ENCODE measurements at places on chromosomes 4 and X.

DNA sequence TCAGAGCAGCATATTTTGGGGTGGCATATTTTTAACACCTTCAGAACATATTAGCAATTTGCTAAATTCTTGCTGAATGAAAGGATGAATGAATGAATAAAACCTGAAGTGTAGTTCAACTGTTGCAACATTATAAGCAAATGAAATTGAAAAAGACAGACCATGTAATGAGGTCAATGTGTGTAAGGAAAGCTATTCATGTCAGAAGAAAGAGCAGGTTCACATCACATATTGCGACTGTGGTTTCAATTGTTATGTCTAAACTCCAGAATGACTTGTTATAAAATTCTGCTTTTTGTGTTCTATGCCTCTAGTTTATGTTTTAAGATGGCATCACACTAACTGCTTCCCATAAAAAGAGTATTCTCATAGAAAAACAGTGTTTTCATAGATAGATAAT is 32.9 kb upstream of the DSPP start:
- peaks cover 2% of the 10 kb centered on the region for H3K27me3 ChIP-seq
- no peak overlapping the region for H3K27ac ChIP-seq
- H3K4me3 ChIP-seq, result no peak overlapping the region
- H3K4me1 ChIP-seq, result no peaks in the 10 kb centered on the region
- DNase-seq, result no peak

DNA sequence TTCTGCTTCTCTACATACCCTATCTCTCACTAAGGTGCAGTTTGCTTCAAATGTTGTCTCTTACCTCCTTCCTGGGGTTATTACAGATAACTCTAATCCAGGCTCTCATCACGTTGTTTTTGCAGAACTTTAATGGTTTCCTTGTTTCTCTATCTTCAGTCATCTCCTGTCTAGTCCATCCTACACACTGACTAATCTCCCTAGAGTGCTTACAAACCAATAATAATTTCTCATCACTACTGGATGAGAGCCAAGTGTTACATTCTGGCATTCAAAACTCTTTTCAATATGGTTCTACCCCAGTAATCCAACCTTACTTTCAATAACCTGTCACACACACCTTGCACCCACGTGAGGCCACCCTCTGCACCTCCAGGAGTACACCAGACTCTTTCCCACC is 86.1 kb downstream of the SYNPO2 start:
- no peak for DNase-seq
- no peaks in the 10 kb centered on the region for H3K36me3 ChIP-seq
- no peaks in the 10 kb centered on the region for H3K27me3 ChIP-seq

DNA sequence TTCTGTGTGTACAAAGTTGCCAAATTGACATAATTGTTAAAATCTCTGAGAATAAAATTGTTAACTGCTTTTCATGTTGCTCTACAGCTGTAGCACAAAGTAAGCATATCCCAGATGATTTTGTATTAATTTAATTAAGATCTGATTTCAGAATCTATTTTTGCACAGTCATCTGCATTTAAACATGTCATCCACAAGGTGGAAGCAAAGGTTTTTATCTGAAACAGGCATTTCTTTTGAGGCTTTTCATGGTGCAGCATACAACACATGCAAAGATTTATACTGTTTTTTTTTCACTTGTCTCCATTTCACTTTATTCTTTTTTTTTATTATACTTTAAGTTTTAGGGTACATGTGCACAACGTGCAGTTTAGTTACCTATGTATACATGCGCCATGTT is 51.2 kb downstream of the GC start:
- peaks cover 5% of the 10 kb centered on the region for H3K27me3 ChIP-seq
- no peak overlapping the region for H3K27ac ChIP-seq
- no peak for DNase-seq

- H3K4me1 ChIP-seq, result no peaks in the 10 kb centered on the region
- no peak overlapping the region for H3K4me3 ChIP-seq
- no peak overlapping the region for H3K27ac ChIP-seq
- no peaks in the 10 kb centered on the region for H3K36me3 ChIP-seq
Measured at GRCh38 chr4:166308647-166309046, 435.6 kb downstream of the TLL1 start.

- H3K36me3 ChIP-seq, result no peaks in the 10 kb centered on the region
- peaks cover 41% of the 10 kb centered on the region for H3K4me1 ChIP-seq
- peaks cover 2% of the 10 kb centered on the region for H3K27me3 ChIP-seq
- DNase-seq, result no peak
Measured at GRCh38 chr4:26132858-26133257, 188.0 kb upstream of the RBPJ start.

GRCh38 chr4:28490669-28491068 is 1630.0 kb downstream of the STIM2 start:
- H3K36me3 ChIP-seq, result no peaks in the 10 kb centered on the region
- no peaks in the 10 kb centered on the region for H3K4me1 ChIP-seq
- no peak for DNase-seq
- H3K27me3 ChIP-seq, result no peaks in the 10 kb centered on the region
- no peak overlapping the region for H3K4me3 ChIP-seq
- H3K27ac ChIP-seq, result no peak overlapping the region

DNA sequence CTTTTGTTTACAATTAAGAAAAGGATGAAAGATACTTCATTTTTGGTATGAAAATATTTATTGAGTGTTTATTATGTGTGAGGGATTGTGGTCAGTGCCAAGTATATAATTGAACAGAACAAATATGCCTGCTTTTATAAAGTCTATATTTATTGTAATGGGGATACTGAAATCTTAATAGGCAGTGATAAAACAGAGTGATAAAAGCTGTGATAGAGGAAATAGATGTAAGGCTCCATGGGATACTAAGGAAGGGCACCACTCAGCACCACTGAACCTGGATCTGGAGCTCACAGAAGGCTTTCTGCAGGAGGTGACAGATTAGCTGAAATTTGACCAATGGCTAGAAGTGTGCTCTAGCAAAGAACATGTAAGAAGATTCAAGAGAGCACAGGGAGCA is 263.5 kb downstream of the C4orf33 start:
- H3K27ac ChIP-seq, result no peak overlapping the region
- no peak overlapping the region for H3K4me3 ChIP-seq

DNA sequence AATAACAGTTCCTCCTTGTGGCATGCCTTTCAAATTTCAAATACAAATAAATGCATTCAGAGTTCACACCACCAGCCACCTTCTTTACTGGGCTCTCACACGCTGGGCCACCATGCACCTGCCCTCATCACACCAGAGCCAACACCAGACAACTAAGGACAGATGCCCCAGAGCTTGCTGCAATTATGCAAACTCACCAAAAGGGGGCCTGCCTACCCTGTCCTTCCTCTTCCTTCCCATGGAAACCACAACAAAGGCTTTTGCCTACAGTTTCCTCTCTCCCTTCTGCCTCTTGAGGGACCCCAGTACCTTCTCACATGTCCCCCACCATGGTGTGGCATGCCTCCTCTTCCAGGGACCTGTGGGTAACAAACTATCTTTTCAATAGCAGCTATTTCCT is 1333.9 kb upstream of the TENM3 start:
- no peaks in the 10 kb centered on the region for H3K4me1 ChIP-seq
- H3K4me3 ChIP-seq, result no peak overlapping the region
- H3K27me3 ChIP-seq, result no peaks in the 10 kb centered on the region
- no peak for DNase-seq
- no peaks in the 10 kb centered on the region for H3K36me3 ChIP-seq

GRCh38 chr4:33864290-33864859 is 2379.9 kb downstream of the ARAP2 start:
- no peak overlapping the region for H3K27ac ChIP-seq
- no peaks in the 10 kb centered on the region for H3K27me3 ChIP-seq
- H3K4me3 ChIP-seq, result no peak overlapping the region
- H3K36me3 ChIP-seq, result no peaks in the 10 kb centered on the region

GRCh38 chrX:30887721-30888120 is 1.3 kb downstream of the TAB3 start:
- DNase-seq, result peak; percentile 82
- H3K4me1 ChIP-seq, result peaks cover 46% of the 10 kb centered on the region
- peak overlapping the region; percentile 78 for H3K4me3 ChIP-seq
- peaks cover 5% of the 10 kb centered on the region for H3K36me3 ChIP-seq
- H3K27me3 ChIP-seq, result no peaks in the 10 kb centered on the region

DNA sequence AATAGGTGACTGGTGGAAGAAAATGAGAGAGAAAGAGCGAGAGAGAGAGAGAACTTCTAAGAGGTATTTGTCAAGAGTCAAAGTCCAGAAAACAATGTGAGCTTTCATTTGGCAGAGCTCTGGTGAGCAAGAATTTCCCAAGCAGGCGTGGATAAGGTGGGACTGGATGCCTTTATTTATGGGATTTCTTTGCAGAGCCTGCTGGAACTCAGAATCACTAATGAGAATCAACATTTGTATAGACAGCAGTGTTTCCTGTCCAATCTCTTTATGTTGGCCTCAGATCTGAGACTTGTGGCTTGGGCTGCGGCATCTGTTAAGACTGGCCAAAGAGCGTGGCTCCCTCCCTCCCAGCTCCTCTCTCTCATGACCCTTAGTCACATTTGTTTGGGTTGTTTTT is 67.9 kb upstream of the TBL1X start:
- no peaks in the 10 kb centered on the region for H3K4me1 ChIP-seq
- no peak overlapping the region for H3K27ac ChIP-seq
- H3K36me3 ChIP-seq, result no peaks in the 10 kb centered on the region
- no peak overlapping the region for H3K4me3 ChIP-seq

DNA sequence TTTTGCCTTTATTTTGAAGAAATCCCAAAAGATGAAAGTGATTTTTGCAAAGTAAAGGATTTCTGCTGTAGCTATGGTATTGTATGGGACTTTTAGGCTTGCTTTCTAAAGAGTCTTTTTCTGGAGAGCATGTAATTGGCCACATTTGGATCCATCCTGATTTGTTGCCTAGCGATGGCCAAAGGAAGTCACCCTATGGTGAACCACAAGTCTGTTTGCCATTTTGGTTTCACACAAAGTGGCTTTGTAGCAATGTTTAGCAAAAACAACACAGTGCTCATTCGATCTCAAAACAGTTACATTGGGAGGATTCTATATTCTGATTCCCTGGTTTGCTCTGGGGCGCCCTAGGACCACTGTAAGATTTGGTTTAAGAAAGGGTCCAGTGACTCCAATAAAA is 44.1 kb upstream of the INTS6L start:
- peaks cover 2% of the 10 kb centered on the region for H3K4me1 ChIP-seq
- H3K36me3 ChIP-seq, result no peaks in the 10 kb centered on the region
- H3K27ac ChIP-seq, result no peak overlapping the region
- H3K4me3 ChIP-seq, result no peak overlapping the region
- DNase-seq, result no peak

GRCh38 chr4:71217688-71218087 is 121.1 kb upstream of the SLC4A4 start:
- H3K27me3 ChIP-seq, result peaks cover 2% of the 10 kb centered on the region
- DNase-seq, result no peak
- no peak overlapping the region for H3K27ac ChIP-seq
- no peaks in the 10 kb centered on the region for H3K36me3 ChIP-seq
- no peak overlapping the region for H3K4me3 ChIP-seq

GRCh38 chrX:43188296-43188695 is 410.3 kb upstream of the PPP1R2C start:
- no peak overlapping the region for H3K4me3 ChIP-seq
- H3K4me1 ChIP-seq, result peaks cover 2% of the 10 kb centered on the region
- no peak overlapping the region for H3K27ac ChIP-seq

DNA sequence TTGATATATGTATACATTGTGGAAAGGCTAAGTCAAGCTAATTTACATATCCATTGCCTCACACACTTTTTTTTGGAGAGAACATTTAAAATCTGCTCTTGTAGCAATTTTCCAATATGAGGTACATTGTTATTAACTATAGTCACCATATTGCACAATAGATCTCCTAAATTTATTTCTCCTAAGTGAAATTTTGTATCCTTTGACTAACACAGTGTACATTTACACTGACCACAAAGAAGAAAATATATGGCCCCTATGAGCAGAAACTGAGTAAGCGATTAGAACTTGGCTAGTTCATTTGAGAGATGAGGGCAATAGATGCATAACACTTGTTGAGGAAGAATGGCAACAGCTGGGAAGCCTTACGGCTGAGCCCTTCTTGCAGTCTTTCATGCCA is 20.3 kb upstream of the GUCY1B1 start:
- H3K4me3 ChIP-seq, result no peak overlapping the region
- no peak overlapping the region for H3K27ac ChIP-seq
- no peak for DNase-seq
- peaks cover 1% of the 10 kb centered on the region for H3K27me3 ChIP-seq
- H3K36me3 ChIP-seq, result no peaks in the 10 kb centered on the region

DNA sequence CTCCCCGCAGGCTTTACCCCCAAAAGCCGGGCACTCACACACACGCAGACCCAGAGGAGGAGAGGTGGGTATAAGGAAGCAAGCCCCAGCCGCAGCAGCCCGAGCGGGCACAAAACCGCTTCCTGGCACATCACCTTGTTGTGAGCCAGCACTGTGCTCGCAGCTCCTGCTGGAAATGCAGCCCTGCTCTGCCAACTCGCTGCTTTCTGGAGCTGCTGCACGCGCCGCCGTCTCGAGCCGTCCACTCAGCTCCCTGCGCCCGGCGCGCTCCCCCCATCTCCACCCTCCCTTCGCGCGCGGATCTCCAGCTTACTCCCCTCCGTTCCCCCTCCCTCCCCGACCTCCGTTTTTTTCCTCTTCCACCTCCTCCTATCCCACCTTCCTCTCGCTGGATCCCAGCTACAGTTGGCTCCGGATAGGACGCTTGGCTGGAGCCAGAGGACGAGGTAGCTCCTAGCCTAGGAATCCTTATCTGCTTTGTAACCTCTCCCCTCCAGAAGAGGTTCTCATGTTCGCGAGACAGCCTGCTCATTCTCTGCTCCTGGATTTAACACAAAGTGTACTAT is at the start of gene SPOCK3:
Gene SPOCK3 (minus strand): TSS at position 179 of the 566 bp plus-strand sequence.
- DNase-seq, result peak; percentile 17
- H3K4me1 ChIP-seq, result peaks cover 3% of the 10 kb centered on the region
- no peak within 1 kb of the TSS for H3K4me3 ChIP-seq
- no peaks in the 10 kb centered on the region for H3K36me3 ChIP-seq
- H3K27me3 ChIP-seq, result peaks cover 27% of the 10 kb centered on the region

DNA sequence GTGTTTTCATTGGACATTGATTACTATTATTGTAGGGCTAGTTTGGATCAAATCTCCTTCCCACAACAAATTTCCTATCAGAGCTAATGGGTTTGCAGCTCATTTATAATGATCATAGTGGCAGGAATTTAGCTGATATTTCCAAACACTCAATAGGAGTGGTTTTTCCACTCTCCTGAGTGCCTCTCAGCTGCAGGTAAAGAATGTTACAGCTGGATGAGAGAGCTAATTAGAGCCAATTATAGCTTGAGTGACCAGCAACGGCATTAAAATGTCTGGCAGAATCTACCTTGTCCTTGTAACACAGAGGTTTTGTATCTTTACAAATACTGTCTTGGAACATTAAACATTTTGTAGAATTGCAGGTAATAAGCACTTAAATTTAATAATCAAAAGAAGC is 602.8 kb upstream of the EPHA5 start:
- no peak overlapping the region for H3K4me3 ChIP-seq
- DNase-seq, result no peak
- no peaks in the 10 kb centered on the region for H3K36me3 ChIP-seq
- H3K27me3 ChIP-seq, result no peaks in the 10 kb centered on the region

DNA sequence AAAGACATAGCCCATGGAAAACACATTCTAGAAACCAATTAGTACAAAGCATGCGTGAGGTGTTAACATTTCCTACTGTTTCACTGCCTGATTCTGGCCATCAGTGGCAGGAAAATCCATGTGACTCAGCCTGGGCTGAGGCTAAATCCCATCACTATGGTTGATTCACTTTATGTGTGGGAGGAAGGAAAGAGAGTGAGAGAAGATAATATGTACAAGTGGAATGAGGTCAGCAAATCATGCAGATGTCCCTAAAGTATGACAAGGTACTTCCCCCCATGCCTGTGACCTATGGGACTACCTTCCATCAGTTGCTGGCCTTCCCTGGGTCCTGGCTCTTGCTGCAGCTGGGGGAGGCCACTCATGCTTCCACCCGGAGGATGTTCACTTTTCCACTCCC is 64.2 kb upstream of the MAP3K15 start:
- H3K27me3 ChIP-seq, result no peaks in the 10 kb centered on the region
- no peak for DNase-seq
- peaks cover 20% of the 10 kb centered on the region for H3K36me3 ChIP-seq
- peak overlapping the region; percentile 84 for H3K27ac ChIP-seq
- peaks cover 20% of the 10 kb centered on the region for H3K4me1 ChIP-seq
